ENCODE measurements at places on chromosomes 16 and 17. TPM values are rescaled to one million over a fixed set of nuclear protein-coding genes. Genes with fewer than 3 reads are reported as not detected.

GRCh38 chr16:66260522-66261254, 105.8 kb upstream of the CDH5 start:
- no peaks in the 10 kb centered on the region for H3K27me3 ChIP-seq
- H3K4me3 ChIP-seq = no peak overlapping the region

DNA sequence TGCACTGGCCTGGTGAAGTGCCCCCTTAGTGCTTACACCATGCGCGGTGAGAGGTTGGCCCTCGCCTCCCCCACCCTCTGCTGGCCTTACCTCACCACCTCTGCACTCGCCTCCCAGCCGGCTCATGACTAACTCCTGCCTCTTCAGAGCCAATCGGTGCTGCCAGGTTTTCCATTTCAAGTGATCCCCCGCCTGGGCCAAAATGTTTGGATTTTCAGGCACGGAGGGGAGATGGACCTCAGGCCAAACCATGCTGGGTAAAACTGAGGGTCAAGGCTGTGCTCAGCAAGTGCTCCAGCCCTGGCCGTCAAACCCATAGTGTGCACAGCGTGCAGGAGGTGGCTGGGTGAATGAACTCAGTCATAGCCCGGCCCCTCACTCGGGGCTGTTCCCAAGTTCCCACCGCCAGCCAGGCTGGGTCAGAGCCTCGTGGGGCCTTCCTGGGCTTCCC, 175.4 kb downstream of the SEC14L1 start:
- H3K36me3 ChIP-seq = no peaks in the 10 kb centered on the region
- peaks cover 37% of the 10 kb centered on the region for H3K4me1 ChIP-seq
- no peak overlapping the region for H3K4me3 ChIP-seq
- H3K27ac ChIP-seq = peak overlapping the region; percentile 47
- DNase-seq = peak; percentile 74

- peaks cover 39% of the 10 kb centered on the region for H3K4me1 ChIP-seq
- peak overlapping the region; percentile 97 for H3K27ac ChIP-seq
- no peak for DNase-seq
- peak overlapping the region; percentile 74 for H3K4me3 ChIP-seq
Observed at GRCh38 chr17:81397314-81398175, 2.3 kb downstream of the BAHCC1 start.

DNA sequence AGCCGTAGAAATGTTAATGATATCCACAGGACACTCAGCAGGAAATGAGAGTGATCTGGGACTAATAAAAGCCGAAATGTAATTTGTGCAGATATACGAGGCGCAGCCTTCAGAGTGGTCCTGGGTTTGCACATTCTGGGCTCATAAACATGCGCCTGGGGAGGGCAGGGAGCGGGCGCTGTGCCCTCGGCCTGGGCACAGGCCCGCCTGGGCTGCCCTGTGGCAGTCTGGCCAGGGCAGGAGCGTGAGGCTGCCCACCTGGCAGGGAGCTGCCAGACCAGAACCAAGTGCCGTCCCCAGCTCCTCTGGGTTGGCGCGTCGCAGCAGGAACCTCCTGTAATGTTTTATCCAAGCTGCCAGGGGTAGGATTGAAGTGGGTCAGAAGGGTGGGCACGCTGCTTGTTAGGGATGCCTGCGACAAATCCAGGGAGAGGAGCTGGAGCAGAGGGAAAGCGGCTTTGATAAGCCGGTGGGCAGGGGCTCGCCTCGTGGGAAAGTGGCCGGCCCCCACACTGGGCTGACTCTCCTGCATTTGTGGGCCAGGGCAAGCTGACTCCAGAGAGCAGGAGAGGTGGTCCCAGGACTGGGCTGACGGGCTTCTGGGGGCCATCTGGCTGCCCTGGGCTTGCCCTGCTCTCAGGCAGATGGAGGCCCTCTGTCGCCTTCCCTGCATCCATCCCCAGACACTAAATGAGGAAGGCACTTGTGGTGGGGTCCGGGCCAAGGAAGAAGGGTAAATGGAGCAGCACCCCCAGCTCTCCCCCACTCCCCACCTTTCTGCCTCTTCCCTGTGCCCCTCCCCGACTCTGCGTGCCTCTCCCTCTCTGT, 45.9 kb downstream of the SREBF1 start:
- peaks cover 13% of the 10 kb centered on the region for H3K4me1 ChIP-seq
- peaks cover 26% of the 10 kb centered on the region for H3K36me3 ChIP-seq
- H3K4me3 ChIP-seq = no peak overlapping the region
- H3K27me3 ChIP-seq = no peaks in the 10 kb centered on the region
- no peak for DNase-seq

- H3K4me1 ChIP-seq = peaks cover 7% of the 10 kb centered on the region
- DNase-seq = peak; percentile 67
- no peak overlapping the region for H3K27ac ChIP-seq
Observed at GRCh38 chr17:76414334-76415295, 30.2 kb downstream of the SPHK1 start.

DNA sequence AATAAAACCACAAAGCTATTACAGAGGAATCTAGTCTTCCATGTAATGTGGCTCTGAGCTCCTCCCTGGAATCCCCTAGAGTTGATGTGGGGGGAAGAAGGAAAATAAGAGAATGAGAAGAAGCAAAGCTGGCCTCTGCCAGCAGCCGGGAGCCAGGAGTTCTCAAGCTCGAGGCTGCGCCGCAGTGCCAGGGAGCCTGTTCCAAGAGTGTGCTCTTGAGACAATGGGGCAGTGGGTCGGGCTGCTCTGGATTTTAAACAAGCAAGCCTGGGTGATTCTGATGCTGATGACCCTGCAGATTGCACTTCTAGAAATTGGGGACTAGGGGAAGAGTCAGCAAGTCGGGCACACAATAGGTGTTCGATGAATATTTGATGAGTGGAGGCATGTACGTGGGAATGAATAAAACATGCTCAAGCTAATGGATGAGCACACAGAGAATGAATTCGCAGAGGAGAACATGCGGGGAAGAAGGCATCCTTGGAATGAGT, 119.9 kb downstream of the CMIP start:
- no peaks in the 10 kb centered on the region for H3K36me3 ChIP-seq
- no peak overlapping the region for H3K27ac ChIP-seq
- no peak overlapping the region for H3K4me3 ChIP-seq
- no peaks in the 10 kb centered on the region for H3K4me1 ChIP-seq
- H3K27me3 ChIP-seq = no peaks in the 10 kb centered on the region

DNA sequence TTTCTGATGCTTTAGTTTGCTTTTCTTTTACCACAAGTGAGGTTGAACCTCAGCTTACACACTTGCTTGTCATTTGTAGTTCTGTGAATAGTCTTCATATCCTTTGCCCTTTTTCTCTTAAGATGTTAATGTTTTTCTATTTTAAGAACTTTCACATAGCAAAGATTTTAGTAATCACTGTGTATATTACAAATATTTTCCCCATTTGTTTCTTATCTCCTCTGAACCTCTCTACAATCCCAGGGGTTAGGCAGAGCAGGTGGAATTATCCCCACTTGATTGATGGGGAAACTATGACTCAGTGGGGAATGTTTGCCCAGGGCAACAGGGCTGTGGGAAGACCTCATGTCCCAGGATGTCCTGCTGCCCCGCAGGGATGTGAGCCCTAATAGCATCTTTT, 11.7 kb upstream of the MYH3 start:
- H3K27ac ChIP-seq = no peak overlapping the region
- no peak overlapping the region for H3K4me3 ChIP-seq
- no peak for DNase-seq

DNA sequence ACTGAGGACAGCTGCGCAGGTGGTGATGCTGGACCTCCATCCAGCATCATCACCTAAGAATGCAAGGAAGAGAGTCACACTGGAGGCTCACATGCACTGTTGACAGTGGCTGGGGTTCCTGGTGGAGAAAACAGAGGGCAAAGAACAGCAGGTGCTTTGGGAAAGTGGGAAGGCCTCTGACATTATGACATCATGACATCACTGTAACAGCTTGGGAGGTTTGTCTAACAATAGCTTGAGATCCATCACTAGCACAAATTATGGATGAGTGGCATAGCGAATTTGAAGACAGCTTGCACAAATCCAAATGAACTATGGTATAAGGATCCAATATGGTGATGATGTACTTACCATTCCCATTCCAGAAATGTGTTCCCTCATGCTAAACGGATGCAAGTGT, 226.5 kb upstream of the MPHOSPH6 start:
- H3K27me3 ChIP-seq = no peaks in the 10 kb centered on the region
- no peaks in the 10 kb centered on the region for H3K36me3 ChIP-seq
- DNase-seq = no peak
- no peaks in the 10 kb centered on the region for H3K4me1 ChIP-seq
- no peak overlapping the region for H3K4me3 ChIP-seq

- H3K27me3 ChIP-seq = no peaks in the 10 kb centered on the region
- no peak overlapping the region for H3K27ac ChIP-seq
- no peak overlapping the region for H3K4me3 ChIP-seq
- peaks cover 6% of the 10 kb centered on the region for H3K4me1 ChIP-seq
Observed at GRCh38 chr16:87559945-87560344, 42.4 kb upstream of the JPH3 start.

DNA sequence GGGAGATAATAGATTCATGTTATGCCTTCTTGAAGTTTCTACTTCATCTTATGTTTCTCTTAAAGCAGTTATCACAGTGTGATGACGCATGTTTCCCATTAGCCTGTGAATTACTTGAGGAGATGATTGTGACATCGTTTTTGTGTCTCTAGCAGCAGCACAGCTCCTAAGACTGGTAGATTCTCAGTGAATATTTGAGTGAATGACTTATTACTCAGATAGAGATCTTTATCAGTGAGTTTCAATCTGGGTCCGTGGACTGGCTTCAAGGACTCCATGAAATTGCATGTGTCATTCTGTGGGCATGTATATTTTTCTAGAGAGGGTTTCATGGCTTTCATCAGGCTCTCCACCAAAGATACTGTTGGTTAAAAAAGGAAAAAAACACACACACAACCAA, 29.9 kb downstream of the YPEL2 start:
- DNase-seq = no peak
- H3K4me3 ChIP-seq = no peak overlapping the region
- H3K36me3 ChIP-seq = no peaks in the 10 kb centered on the region
- H3K4me1 ChIP-seq = peaks cover 50% of the 10 kb centered on the region
- H3K27me3 ChIP-seq = no peaks in the 10 kb centered on the region

DNA sequence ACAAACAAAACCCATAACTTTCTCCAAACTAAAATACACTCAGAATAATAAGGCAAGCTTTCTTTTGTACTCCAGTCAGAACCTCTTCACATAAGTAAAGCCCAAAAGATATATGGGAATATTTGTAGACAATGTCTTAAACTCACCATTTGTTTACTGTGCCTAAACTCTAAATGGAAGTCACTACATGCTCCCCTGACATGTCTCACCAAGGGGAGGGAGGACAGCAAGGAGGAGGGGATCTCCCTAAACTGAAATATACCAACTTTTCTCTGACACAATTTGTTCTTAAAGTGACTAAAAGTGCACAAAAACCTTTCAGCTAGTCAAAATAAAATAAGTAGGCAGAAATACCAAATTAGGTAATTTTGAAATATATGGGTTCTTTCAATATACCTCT, 38.5 kb downstream of the GRB7 start:
- H3K4me3 ChIP-seq = peak overlapping the region; percentile 32
- DNase-seq = no peak
- H3K36me3 ChIP-seq = no peaks in the 10 kb centered on the region
- H3K4me1 ChIP-seq = peaks cover 5% of the 10 kb centered on the region

DNA sequence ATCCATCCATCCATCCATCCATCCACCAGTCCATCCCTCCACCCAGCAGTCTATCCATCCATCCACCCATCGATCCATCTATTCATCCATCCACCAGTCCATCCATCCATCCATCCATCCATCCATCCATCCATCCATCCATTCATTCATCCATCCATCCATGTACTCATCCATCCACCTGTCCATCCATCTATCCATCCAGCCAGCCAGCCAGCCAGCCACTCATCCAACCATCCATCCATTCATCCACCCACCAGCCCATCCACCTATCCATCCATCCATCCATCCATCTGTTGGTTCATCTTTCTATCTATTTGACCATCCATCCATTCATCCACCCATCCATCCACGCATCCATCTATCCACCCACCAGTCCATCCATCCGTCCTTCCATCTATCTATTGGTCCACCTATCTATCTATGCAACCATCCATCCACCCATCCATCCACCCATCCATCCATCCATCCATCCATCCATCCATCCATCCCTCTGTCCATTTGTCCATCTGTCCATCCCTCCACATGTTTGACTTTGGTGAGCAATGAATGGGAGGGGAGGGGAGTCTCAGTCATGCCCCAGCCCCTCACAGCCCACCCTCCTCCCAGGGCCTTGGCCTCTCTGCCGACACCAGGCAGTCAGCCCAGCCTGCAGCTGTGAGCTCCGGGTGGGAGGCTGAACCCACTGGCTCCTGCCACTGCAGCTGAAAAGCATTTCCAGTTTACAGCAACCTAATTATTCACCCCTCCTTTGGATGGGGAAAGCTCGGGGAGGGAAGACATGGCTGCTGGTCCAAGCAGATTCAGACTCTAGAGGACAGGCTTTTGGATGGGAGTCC, 38.1 kb upstream of the SSTR5 start:
- H3K4me1 ChIP-seq = no peaks in the 10 kb centered on the region
- no peak for DNase-seq
- peaks cover 39% of the 10 kb centered on the region for H3K27me3 ChIP-seq
- no peak overlapping the region for H3K27ac ChIP-seq
- no peak overlapping the region for H3K4me3 ChIP-seq
- H3K36me3 ChIP-seq = no peaks in the 10 kb centered on the region

DNA sequence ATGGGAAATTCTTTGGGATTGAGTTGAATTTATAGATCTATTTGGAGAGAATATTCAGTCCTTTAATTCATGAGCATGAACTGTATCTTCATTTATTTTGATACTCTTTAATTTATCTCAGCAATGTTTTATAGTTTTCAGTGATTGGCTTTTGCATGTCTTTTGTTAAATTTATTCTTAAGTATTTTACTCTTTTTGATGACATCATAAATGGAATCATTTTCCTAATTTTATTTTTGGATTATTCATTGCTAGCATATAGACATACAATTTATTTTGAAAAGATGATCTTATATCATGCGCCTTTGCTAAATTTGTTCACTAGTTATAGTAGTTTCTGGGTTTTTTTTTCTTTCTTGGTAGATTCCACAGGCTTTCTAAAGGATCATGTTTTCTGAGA, 149.2 kb upstream of the ASIC2 start:
- no peaks in the 10 kb centered on the region for H3K4me1 ChIP-seq
- H3K27ac ChIP-seq = no peak overlapping the region
- H3K27me3 ChIP-seq = no peaks in the 10 kb centered on the region
- no peaks in the 10 kb centered on the region for H3K36me3 ChIP-seq

The ACSM5 gene
- 4.5 TPM for total RNA-seq

The ASGR2 gene
- total RNA-seq = 1.3 TPM

The FBXL16 gene
- 3.6 TPM for total RNA-seq

The HASPIN gene
- 0.41 TPM for total RNA-seq

The OR4D1 gene
- not detected for total RNA-seq

The KRTAP4-12 gene
- total RNA-seq = not detected

The HOXB1 gene
- not detected for total RNA-seq

The KRT33B gene
- total RNA-seq = not detected
